ENCODE measurements at places on chromosomes 13 and 19. TPM values are rescaled to one million over a fixed set of nuclear protein-coding genes. Genes with fewer than 3 reads are reported as not detected.

DNA sequence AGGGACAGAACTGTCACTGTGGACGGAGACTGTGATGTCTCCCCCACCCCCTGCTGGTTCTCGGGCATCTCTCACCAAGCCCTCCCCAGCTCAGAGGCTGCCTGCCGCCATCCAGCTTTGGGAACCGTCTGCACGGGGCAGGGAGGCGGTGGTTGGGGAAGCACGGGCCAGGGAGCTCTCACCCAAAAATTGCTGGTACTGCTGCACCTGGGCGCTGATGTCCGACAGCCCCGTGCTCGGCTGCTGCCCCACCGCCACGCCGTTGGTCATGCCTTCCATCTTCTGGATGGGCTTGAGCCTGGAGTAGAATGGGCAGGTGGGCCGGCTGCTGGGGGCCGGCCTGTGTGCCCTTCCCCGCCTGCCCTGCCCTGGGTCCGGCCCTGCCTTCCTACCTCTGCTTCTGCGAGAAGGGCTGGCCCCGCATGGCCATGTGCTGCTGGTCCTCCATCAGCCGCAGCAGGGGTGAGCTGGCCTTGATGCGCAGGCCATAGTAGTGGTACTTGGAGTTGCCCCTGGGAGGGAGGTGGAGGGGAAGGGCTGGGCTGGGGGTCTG, 16.1 kb downstream of the DCAF15 start:
- no peak for DNase-seq

DNA sequence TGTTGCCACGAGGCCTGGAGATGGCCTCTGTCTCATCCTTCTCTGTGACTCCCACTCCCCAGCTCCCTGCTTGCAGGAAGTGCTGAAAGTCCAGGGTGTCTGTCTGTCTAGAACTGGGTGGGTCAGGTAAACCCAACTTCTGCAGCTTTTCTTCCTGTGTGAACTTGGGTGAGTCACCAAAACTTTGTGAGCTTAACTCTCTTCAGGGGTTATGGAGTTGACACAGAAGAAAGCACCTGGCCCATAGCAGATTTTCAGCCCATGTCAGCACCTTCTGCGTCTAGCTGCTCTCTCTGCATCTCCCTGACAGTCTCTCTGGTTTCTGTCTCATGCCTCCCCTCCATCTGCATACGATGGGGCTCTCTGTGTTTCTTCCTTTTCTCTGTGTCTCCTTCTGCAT, 4.2 kb upstream of the CACNG7 start:
- no peak for DNase-seq

DNA sequence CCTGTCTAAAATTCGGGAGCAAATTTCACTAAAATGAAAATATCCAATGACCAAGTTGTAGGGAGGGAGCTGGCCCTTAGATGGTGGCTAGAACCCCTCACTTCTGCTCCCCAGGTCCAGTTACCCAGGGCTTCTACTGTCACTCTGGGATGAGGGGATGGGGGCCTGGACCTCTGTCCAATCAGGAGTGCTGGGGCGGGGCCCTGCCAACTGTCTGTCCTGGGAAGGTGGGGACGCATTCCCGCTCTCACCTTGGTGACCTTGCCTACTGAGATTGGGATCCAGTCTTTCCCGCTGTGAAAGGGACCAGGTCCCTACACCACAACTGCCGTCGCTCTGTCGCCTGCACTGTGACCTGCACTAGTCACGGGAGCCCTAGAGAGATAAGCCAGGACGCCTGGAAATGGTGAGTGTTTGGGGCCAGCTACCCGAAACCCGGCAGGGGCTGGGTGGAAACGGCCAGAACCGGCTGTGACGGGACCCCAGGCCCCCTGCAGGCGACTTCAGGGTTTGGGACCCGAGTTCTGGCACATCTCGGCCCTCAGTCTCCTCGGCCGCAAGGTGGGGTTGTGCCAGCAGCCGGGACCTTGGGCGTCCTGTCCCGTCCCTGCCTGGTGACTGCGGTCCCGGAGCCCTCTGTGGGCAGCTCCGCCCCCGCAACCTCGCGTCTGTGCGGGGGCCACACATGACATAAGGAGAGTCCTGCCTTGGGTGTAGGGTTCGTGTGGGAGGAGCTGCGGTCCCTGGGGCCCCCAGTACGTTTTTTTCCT, 22.8 kb downstream of the ZNF20 start:
- no peak for DNase-seq

Gene KLK10
- total RNA-seq: not detected

DNA sequence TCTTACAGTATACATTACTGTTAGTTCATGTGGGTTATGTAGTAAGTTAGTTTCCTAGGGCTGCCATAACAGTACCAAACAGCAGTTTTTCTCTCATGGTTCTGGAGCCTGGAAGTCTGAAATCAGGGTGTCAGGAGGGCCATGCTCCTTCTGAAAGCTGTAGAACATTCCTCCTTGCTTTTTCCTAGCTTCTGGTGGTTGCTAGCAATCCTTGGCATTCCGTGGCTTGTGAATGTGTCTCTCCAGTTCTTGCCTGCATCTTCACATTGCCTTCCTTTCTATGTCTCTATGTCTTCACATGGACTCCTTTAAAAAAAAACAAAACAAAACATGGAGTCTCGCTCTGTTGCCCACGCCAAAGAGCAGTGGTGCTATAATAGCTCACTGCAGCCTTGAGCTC, 95.4 kb downstream of the WDFY2 start:
- DNase-seq: no peak

All from cardiac septum (tissue), 1 donor.